DMS 273 treated with DMSO at 0.1 percent for 48 hours (cell line): ENCODE measurements at places on chromosomes 5 and 9.
A peak's percentile ranks its signal among the peaks of the same experiment; 100 is the strongest.

- no peak for DNase-seq
Observed at GRCh38 chr5:75142566-75143136, 90.3 kb upstream of the GCNT4 start.

DNA sequence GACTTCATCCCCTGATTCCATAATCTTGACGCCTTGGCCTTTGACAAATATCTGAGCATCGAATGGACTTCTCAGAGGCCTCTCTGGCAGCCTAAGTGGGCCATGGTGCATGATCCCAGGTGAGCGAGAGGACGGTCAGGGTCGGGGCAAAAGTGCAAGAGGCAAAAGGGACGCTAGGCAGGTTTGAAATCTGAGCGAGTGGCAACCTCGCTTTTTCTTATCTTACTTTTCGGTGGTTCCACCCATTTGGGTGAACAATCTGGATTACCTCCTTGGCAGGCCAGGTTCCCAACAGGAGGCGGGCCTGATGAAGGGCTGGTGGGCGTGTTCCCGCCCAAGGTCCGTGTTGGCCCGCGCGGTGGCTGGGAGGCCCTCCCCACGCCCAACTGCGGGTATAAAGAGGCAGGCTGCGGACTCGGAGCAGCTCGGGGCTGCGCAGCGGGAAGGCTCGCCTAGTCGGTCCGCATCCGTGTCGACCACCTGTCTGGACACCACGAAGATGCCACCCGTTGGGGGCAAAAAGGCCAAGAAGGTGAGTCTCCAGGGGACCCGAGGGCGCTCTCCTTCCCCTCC lies at the start of gene BHMT:
Gene BHMT (plus strand): TSS at position 423 of the 573 bp plus-strand sequence. CDS start 77 bp downstream, at position 500.
- DNase-seq = no peak

DNA sequence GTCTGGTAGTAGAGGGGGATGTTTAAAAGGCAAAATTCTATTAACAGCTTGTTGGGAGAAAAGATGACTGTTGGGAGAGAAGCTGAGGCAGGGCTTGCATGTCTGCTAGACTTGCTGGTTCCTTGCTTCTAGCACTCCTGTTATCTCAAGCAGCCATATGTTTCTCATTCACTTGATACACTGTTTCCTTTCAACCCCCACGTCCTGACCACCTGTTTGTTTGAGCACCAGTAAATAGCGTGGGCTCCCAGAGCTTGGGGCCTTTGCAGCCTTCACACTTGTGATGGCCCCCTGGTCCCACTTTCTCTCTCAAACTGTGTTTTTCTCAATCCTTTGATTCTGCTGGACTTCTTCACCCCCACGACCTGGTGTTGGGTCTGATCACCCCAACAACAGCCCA lies 111.7 kb upstream of the TMEM161B start:
- peak; percentile 88 for DNase-seq

DNA sequence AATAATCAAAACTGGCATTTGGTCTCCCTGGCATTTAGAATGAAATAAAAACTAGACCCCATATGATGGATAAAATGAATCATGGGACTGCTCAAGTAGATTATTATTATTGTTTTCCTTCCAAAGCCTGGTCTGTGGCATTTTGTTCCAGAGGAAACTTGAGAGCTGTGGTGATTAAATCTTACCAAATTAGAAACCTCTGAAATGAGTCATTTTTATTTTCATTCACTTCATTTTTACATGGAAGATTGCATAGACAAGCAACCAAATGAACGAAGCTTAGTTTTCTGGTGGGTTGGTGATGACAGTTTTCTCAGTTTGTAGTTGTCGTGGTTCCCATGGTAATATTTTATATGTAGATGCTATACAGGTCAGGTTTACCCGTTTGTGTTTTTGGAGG lies 23.4 kb downstream of the PAM start:
- DNase-seq = no peak
